Hepatocyte (in vitro differentiated cells): ENCODE measurements at places on chromosomes 4 and X. TPM values are rescaled to one million over a fixed set of nuclear protein-coding genes. Genes with fewer than 3 reads are reported as not detected.

GRCh38 chr4:109614466-109614865 lies 54.4 kb downstream of the MCUB start:
- H3K36me3 ChIP-seq: no peaks in the 10 kb centered on the region
- DNase-seq: no peak
- H3K27ac ChIP-seq: no peak overlapping the region
- H3K27me3 ChIP-seq: no peaks in the 10 kb centered on the region
- no peak overlapping the region for H3K4me3 ChIP-seq
- H3K4me1 ChIP-seq: no peaks in the 10 kb centered on the region

- H3K27me3 ChIP-seq: peaks cover 100% of the 10 kb centered on the region
- H3K36me3 ChIP-seq: no peaks in the 10 kb centered on the region
- peaks cover 30% of the 10 kb centered on the region for H3K4me1 ChIP-seq
Measured at GRCh38 chr4:84496706-84497503, 2.2 kb downstream of the NKX6-1 start.

POU3F4 gene
- 0.03 TPM in 1 of 2 replicates, not detected in the other for total RNA-seq

DNA sequence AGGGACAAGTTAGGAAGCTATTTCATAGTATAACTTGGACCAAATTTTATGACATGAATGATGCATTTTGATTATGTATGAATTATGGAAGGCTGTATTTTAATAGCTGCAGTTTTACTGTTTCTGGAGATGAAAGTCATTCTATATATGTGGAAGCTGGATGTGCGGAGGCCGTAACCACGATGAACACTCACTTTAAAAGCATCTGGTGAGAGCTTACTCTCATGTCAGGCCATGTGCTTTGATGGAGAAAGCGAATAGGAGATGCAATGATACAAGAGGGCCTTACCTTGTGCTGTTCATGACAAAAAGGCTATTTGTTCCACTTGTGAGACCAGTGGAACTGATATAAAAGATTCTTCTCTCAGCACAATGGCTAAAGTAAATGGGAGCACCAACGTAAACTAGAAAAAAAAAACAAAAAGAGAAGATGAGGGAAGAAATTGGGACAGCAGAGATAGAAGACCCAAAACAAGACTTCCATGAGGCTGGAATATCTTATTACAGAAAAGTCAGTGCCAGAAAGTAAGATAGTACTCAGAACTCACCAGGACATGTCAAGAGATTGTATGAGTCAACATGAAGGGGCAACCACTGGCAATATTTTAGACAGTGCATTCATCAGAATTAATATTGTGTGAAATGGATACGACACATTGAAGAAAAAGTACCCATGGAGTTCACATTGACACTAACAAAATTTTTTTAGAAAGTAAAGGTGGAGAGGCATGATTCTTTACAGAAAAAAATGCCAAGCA lies 63.3 kb upstream of the GAB1 start:
- DNase-seq: no peak
- H3K4me3 ChIP-seq: no peak overlapping the region
- H3K36me3 ChIP-seq: no peaks in the 10 kb centered on the region
- H3K27ac ChIP-seq: no peak overlapping the region
- no peaks in the 10 kb centered on the region for H3K4me1 ChIP-seq
- H3K27me3 ChIP-seq: no peaks in the 10 kb centered on the region

- no peak overlapping the region for H3K4me3 ChIP-seq
- no peaks in the 10 kb centered on the region for H3K27me3 ChIP-seq
- no peaks in the 10 kb centered on the region for H3K4me1 ChIP-seq
- H3K27ac ChIP-seq: no peak overlapping the region
- no peak for DNase-seq
Measured at GRCh38 chr4:141304346-141304745, 83.7 kb downstream of the ZNF330 start.

- no peak overlapping the region for H3K27ac ChIP-seq
- no peak for DNase-seq
- H3K4me1 ChIP-seq: no peaks in the 10 kb centered on the region
- H3K27me3 ChIP-seq: no peaks in the 10 kb centered on the region
Measured at GRCh38 chr4:81304871-81305270, 89.8 kb upstream of the PRKG2 start.

DNA sequence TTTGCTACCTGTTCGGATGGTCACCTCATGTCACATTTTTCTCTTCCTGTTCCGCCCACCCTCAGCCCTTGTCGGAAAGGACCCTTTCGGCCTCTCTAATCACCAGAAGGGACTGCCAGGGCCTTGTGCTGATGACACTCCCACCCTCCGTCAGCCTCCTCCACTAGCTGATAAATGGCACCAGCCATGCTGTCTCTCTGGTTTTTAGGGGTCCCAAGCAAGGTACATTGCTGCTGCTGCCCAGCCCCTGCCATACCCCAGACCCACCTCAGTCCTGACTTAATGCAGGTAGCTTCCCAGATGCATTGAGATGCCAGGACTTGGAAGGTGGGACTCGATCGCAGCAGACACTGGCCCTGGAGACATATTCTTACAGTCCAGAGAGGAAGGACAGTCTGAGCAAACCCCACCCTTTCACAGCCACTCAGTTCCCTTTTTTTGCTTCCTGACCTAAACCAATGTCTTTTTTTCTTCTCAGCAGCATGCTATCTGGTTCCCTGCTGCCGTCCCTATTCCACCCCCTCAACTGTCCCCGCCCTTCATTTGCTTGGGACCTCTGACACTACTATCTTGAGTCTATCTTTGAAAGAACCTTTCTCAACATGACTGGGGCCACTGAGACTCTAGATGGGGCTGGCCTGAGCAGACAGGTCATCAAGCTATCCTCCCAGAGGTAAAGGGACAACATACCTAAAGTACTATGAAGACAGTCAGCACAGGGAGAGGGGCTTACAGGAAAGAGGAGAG lies at the start of gene BTK:
Gene BTK, minus strand, starts transcription at position 397 of the 747 bp plus-strand sequence. CDS start 10,907 bp downstream, outside the sequence.
- H3K27ac ChIP-seq: no peak within 1 kb of the TSS
- H3K4me3 ChIP-seq: no peak within 1 kb of the TSS
- no peak for DNase-seq

STS gene
- 6.5 and 7.0 TPM in 2 replicates for total RNA-seq
